ENCODE measurements at places on chromosomes 2 and 18.
A peak's percentile ranks its signal among the peaks of the same experiment; 100 is the strongest.

GRCh38 chr18:79227621-79228020 lies 158.4 kb downstream of the ATP9B start:
- peak overlapping the region; percentile 64 for H3K27ac ChIP-seq
- H3K27me3 ChIP-seq = no peaks in the 10 kb centered on the region
- DNase-seq = no peak
- H3K4me3 ChIP-seq = no peak overlapping the region
- H3K4me1 ChIP-seq = peaks cover 8% of the 10 kb centered on the region

DNA sequence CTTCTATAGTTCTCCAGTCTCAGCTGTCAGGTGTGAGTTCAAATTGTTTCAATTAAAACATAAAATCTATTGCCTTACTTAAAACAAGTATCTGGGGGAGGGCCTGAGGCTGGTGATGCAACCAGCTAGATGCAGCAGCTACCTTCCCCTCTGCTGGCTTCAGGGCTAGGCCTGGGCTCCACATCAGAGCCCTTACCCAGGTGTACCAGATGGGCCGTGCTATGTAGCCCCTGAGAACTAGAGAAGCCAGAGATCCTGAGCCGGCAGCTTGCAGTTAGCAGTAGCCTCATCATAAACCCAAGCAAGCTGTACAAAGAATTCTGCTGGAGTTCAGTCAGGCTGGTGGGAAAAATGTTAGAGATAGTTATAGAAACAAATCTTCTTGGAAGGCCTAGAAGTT lies 97.7 kb upstream of the ACAA2 start:
- no peak for DNase-seq
- H3K36me3 ChIP-seq = no peaks in the 10 kb centered on the region
- H3K27ac ChIP-seq = no peak overlapping the region
- H3K4me3 ChIP-seq = no peak overlapping the region
- H3K4me1 ChIP-seq = peaks cover 19% of the 10 kb centered on the region
- H3K27me3 ChIP-seq = no peaks in the 10 kb centered on the region

GRCh38 chr2:1925516-1925915 lies 181.2 kb upstream of the PXDN start:
- H3K4me3 ChIP-seq = no peak overlapping the region
- H3K27ac ChIP-seq = no peak overlapping the region
- H3K27me3 ChIP-seq = no peaks in the 10 kb centered on the region
- no peak for DNase-seq
- no peaks in the 10 kb centered on the region for H3K36me3 ChIP-seq
- no peaks in the 10 kb centered on the region for H3K4me1 ChIP-seq

- H3K36me3 ChIP-seq = no peaks in the 10 kb centered on the region
- no peak for DNase-seq
- H3K4me1 ChIP-seq = peaks cover 20% of the 10 kb centered on the region
- H3K27me3 ChIP-seq = no peaks in the 10 kb centered on the region
These were observed 831.2 kb upstream of the CDH2 start for GRCh38 chr18:29007986-29008654.

DNA sequence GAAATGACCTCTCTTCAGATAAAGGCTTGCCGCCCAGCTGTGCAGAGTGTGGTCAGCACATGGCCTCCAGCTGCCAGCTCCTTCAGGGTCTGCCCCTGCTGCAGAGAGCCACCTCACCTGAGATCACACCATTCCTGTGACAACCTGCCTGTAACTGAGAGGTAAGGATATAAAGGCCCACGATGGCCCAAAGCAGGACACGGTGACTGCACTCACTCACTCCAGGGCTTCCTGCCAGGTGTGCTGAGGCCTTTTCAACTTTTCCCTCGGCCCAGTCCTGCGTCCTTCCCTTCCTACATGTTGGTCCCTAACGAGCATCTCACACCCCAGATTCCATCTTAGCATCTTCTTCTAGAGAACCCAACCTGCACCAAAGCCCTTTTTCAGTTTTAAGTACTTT lies 36.2 kb downstream of the ANKRD44 start:
- H3K27ac ChIP-seq = no peak overlapping the region
- H3K27me3 ChIP-seq = no peaks in the 10 kb centered on the region
- DNase-seq = no peak
- peaks cover 4% of the 10 kb centered on the region for H3K4me1 ChIP-seq

- H3K27me3 ChIP-seq = no peaks in the 10 kb centered on the region
- no peak overlapping the region for H3K4me3 ChIP-seq
- H3K27ac ChIP-seq = no peak overlapping the region
- H3K36me3 ChIP-seq = no peaks in the 10 kb centered on the region
- no peak for DNase-seq
These were observed 150.8 kb upstream of the ZEB2 start for GRCh38 chr2:144670738-144671137.

GRCh38 chr2:219912491-219912921 lies 285.1 kb downstream of the SLC4A3 start:
- H3K4me1 ChIP-seq = peaks cover 39% of the 10 kb centered on the region
- no peak overlapping the region for H3K4me3 ChIP-seq
- peak overlapping the region; percentile 67 for H3K27ac ChIP-seq
- no peak for DNase-seq
- H3K36me3 ChIP-seq = no peaks in the 10 kb centered on the region
